ENCODE measurements at places on chromosomes 7 and 10.

GRCh38 chr10:127720142-127720541 is 16.8 kb upstream of the FOXI2 start:
- DNase-seq = no peak

DNA sequence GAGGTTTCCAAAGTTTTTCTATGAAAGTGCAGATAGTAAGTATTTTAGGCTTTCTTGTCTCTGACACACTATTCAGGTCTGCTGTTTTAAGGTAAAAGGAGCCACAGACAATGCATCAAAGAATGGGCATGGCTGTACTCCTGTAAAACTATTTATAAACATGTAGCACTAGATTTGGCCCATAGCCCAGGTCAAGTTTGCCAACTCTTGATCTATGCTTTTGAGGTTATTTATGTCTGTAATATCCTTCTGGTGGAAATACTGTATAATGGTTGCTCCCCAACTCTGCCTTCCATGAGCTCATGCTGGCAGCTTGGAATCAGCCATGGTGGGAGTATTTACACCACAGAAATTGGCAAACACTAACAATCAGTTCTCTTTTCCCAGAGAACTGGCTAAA is 244.6 kb downstream of the BUB3 start:
- DNase-seq = no peak

DNA sequence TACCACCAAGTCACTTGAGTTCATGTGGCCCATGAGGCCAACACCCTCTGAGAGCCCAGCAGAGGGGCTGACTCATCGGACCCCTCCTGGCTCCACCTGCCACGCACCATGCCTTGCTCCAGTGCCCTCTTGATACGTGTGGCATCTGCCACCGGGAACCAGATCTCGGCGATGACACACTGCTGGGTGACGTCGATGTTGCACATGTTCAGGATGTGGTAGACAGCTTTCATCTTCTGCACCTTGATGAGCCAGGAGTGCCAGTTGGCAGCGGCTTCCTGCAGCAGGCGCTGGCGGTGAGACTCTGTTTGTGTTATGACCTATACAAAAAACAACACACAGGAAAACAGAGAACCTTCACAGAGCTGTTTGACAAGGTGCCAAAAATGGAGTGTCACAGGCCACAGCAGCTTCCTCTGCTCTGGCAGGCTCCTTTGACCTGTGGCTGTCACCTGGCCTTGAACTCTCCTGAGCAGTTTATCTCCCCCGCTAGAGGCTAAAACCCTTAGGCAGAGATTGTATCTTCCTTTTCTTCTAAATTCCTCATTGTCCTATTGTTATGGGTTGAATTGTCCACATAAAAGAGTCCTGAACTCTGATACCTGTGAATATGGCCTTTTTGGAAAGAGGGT is 45.2 kb upstream of the TMEM213 start:
- DNase-seq = no peak

- no peak for DNase-seq
Observed at GRCh38 chr7:625376-625971, 101.0 kb upstream of the DNAAF5 start.

DNA sequence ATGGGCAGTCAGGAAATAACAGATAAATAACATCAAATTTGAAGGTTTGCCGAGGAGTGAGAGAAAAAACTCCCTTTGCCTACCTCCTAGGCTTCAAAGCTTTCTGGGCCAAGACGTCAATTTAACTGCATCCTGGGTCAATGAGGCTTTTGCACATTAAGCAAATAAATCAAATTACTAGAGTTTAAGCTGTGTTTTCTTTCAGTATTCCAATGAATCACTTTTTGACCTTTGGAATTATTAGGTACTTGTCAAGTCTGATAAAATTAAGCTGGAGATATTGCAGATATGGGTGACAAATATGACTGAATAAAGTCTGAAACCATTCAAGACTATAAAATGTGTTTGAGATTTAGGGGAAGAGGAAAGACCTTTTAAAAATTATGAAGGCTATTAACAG is 22.2 kb downstream of the GLUD1 start:
- DNase-seq = no peak

DNA sequence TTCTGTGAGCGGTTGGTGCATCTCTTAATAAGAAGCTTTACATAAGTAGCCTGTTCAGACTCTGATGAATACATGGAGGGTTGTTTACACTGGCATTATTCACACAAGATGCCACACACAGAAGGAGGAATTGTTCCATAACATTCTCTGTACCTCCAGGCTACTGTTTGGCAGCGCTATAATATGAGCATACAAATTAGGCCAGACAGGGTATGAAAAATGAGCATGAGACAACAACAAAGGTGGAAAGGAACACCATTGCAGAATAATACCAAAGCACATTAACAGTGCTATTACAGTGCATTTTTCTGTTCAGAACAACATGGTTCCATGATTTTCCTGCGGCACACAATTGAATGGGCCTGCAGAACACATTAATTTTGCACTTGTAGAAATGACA is 417.2 kb upstream of the C7orf33 start:
- DNase-seq = no peak

DNA sequence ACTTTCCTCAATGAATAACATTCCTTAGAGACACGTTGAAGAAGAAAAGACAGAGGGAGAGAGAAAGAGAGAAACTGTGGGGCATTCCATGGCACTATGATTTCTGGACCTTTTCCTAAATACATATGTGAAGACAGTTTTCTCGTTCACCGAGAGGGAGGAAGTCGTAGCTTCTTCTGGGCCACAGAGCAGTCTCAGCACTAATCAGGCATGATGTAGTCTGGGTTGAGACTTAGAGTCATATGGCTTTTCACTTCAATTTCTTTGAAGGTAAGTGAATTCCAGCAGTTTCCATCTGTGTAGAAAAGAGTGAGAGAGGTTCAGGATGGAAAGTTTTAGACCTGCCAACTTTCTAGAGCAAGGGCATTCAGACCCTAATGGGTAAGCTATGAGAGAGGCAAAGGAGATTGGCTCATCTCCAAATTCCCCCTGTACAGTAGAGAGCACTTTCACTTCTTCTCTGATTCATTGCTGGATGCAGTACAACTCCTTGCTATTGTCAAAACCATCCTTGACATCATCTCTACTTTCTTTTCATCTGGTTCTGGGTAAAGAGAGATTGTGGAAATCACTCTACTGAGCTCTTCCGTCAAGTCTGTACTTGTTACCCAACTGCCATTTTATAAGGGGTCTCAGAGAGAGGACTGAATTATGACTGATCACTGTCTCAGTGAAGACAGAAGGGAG is 31.5 kb upstream of the OR9A4 start:
- DNase-seq = no peak

- no peak for DNase-seq
Observed at GRCh38 chr7:13848681-13849131, 140.8 kb downstream of the ETV1 start.

- no peak for DNase-seq
Observed at GRCh38 chr10:68092512-68092911, 16.8 kb upstream of the MYPN start.

GRCh38 chr10:95221124-95221523 is 27.1 kb downstream of the ACSM6 start:
- DNase-seq = no peak

- no peak for DNase-seq
Observed at GRCh38 chr10:111747751-111748150, 435.8 kb downstream of the GPAM start.

GRCh38 chr7:37110660-37111424 is 337.8 kb downstream of the ELMO1 start:
- no peak for DNase-seq

GRCh38 chr10:92342796-92343195 is 51.8 kb downstream of the MARCHF5 start:
- no peak for DNase-seq

- no peak for DNase-seq
Observed at GRCh38 chr7:92881091-92881485, 44.7 kb upstream of the CDK6 start.

DNA sequence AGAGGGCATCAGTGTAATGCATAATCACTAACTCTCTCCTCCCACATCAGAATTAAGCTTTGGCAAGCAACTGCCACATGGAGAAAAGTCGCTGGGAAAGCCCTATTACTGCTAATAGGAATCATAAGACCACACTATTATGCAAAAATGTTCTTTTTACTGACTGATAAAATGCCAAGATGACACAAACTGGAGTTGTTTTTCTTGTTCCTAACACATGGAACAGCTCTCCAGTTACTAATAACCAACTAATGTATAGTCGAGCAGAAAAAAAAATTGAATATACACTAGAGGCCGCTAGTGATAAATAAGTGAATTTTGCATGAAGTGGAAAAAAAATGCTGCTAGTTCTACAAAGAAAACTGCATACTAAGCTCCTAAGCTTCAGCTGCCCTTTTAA is 165.6 kb downstream of the TPK1 start:
- no peak for DNase-seq

DNA sequence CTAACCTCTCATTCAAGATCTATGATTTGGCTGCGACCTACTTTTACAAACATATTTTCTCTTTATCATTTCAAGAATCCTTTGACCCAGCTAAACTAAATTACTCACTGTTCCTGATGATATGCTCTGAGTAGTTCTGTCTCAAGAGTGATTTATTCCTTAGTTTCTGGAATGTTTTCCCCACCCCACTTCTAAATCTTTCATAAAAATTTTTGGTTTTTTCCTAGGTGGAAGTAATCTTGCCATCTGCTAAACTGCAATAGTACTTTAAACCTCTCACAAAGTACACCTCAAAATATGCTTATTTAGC is 170.8 kb downstream of the DNAJC1 start:
- DNase-seq = no peak

- no peak for DNase-seq
Observed at GRCh38 chr7:28606421-28606820, 194.1 kb downstream of the CREB5 start.

- DNase-seq = no peak
Observed at GRCh38 chr7:45872116-45873034, 507 bp downstream of the CCDC201 start.

GRCh38 chr7:139825666-139826290 is 3.3 kb upstream of the TBXAS1 start:
- DNase-seq = no peak

DNA sequence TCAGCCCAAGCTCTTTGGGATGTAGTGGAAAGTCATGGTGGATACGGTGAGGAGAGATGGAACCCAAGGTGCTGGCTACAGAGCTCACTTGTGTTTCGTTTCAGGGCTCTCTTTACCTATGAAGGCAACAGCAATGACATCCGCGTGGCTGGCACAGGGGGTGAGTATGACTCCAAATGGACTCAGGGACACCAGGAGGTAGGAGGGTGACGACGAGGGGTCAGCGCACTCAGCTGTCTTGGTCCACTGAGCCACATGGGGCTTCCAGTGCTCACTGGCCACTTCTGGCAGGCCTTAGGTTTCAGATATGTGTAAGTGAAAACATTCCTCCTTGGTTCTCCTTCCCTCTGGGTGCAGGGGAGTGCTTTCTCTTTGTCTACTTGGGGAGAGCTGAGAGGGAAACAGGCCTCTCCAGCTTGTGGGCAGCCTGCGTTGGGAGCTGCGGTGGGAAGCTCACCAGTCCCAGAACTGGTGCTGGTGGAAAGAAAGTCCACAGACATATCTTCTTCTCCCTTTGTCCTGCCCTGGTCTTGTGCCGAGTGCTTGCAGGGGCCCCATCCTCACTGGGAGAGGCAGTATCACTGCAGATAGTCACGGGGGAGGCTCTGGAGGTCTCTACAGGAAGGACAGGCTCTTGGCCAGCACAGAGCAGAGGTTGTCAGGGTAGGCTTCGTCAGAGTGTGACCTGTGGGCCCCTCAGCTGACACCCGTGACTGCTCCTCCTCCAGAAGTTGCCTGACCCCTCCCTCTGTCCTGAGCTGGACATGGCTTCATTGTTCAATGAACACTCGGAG is 5.8 kb downstream of the DBNL start:
- DNase-seq = no peak

- DNase-seq = no peak
Observed at GRCh38 chr10:73251683-73252444, 580 bp downstream of the MRPS16 start.

GRCh38 chr10:85848756-85849155 is 517.8 kb downstream of the GRID1 start:
- no peak for DNase-seq

DNA sequence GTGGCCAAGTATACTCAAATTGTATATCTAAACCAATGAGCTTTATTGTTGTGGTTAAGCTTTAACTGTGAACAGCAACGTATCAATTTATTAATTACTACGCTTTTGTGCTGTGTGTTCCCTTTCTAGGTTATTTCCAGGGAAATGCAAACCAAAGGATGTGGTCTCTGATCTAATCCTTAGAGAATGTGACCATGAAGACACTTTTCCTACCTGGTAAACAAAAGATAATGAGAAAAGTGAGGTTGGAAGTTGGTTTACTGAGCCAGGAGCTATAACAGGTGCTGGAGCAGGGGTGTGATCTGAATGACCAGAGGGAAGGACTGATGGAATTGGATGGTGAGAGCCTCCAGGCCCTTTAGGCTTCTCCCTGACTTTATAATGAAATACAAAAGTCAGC is 25.4 kb upstream of the CALU start:
- DNase-seq = no peak

DNA sequence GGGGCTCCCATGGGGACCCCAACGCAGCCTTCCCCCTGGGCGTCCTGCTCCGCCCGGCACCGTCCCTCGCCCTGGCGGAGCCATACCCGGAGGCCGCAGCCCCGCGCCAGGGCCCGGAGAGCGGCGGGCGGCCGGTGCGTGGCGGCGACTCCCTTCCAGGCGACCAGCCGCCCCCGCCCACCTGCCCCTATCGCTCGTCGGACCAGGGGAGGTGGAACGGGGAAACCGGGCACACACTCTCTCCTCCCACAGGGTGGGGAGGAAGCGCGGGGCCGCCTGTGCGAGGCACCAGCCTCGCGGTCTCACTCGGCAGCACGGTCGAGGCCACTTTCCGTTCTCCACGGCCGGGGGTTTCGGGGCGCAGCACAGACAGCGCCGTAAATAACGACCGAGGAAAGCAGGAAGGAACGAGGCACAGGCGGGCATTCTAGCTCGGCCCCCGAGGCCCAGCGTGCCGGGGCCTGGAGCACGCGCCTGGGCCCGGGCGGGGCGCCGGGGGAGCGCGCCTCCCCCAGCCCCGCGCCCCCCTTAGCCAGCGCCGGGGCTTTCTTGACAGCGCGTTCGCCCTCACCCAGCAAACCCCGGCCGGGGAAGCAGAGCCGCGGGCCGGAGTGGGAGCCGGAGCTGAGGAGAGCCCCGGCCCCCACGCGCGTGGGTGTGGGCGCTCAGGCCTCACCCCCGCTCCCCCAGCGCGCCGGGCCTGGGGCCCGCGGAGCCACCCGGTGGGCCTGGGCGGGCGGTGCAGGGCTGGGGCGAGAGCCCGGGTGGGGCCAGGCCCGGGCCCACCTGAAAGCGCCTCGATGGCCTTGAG is 936 bp downstream of the IGF2BP3 start:
- no peak for DNase-seq

DNA sequence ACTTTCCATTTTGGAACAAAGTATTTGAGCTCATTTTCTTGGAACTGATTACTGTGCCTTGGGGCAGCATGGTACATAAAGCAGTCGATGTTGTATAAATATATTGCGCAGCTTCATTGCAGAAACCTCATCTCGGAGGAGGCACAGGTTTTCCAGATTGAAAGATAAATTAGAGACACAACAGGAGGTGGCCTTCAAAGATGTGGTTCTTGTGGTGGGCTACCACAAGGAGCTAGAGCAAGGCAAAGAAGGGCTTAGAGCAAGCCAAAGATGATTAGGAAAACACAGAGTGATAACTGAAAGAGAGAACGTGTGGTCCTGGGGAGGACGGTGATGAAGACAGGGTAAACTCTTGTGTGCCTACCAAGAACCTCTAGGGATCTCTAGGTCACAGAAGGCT is 169.1 kb upstream of the TNS3 start:
- no peak for DNase-seq
